ENCODE measurements at places on chromosomes 7 and 10.
A peak's percentile ranks its signal among the peaks of the same experiment; 100 is the strongest.

GRCh38 chr7:56811081-56811480 lies 321.2 kb downstream of the ZNF479 start:
- DNase-seq = no peak

- no peak for DNase-seq
These were observed 11.3 kb upstream of the TRPV6 start for GRCh38 chr7:142896741-142897379.

DNA sequence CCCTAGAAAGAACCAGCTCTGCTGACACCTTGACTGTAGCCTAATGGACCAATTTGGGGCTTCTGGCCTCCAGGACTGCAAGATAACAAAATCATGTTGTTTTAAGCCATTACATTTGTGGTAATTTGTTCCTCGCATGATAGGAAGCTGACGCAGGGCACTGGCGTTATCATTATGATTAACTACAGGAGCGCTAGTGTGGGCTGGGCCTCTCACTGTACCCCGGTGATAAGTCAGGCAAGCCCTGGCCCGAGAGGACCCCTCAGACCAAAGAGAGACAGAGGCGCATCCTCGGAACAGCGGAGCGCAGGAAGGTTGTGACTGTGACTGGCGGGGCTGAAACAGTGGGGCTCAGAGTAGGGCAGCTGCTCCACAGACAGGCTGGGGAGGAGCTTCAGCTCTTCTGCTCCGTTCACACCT lies 150.3 kb upstream of the CHST15 start:
- DNase-seq = no peak

- DNase-seq = no peak
These were observed 51.9 kb downstream of the ASZ1 start for GRCh38 chr7:117375380-117375779.

GRCh38 chr7:5525271-5526099 lies 101.9 kb upstream of the TNRC18 start:
- DNase-seq = peak; percentile 15

- no peak for DNase-seq
These were observed 27.4 kb downstream of the COL1A2 start for GRCh38 chr7:94422136-94422535.

GRCh38 chr7:134284011-134284410 lies 32.7 kb downstream of the SLC35B4 start:
- DNase-seq = no peak

DNA sequence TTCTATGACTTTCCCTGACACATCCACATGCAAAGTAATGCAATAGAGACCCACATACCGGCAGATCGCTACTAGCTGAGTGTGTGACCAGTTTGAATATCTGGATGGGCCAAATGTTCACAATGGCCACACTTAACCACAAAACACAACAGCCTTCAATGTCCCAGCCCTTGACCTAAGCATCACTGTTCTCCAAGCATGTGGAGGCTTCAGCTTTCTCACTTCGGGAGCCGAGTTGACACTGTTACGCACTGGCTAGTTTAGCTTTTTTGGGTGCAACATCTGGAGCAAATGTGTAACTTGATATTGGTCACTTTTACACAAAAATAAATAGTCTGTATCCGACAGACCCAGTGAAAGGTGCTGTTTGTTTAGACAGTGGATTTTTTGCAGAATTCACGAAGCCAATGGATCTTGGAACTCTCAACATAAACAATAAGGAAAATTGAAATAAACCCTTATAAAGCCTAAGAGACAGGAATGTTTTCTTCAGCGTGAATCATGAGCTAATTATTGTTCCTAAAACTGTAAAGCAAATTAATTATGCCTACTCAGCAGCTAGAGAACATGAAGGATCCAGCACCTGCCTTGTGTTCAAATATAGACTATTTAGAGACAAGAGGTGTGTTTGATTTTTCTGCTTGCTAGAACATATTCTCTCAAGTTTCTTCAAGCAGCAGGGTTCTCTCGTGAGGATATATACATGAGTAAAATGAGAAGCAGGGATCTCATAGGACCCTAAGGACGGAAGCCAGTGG lies 117.6 kb upstream of the JCAD start:
- DNase-seq = no peak

- DNase-seq = no peak
These were observed 28.8 kb upstream of the GNAI1 start for GRCh38 chr7:80105701-80106408.

DNA sequence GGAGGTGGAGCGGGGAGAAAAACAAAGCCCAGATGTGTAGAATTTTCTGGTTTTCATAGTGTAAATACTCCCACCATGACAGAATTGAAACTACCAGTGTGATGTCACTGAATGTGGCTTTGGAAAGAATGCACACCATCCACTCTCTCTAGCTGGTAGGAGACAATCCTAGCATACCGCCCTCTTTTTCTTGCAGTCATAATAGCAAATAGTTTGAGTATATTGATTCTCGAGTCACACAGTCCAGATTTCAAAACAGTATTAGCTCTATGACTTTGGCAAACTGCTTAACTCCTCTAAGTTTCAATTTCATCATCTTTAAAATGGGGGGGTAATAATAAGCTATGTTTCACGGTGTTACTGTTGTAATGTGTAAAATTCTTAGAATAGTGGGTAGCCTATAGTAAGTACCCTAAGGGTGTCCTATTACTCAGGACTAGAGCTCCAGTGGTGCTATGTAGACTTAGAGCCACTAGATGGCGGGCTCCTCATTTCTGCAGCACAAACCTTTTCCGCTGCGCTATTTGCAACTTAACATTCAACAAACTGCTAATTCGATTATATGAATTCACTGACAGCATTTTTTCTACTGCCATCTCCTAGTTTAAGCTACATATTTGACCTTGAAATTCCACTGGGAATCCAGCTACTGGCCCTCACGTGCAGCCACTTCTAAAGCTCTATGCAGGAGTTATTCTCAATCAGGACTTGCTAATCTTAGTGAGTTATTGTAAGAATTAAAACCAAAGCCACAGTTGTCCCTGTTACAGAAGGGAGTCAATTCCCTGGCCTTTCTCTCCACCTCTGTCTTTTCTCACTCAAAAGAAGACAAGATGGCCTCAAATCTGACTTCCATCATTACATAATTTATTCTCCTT lies 18.7 kb downstream of the TAS2R40 start:
- peak; percentile 78 for DNase-seq

DNA sequence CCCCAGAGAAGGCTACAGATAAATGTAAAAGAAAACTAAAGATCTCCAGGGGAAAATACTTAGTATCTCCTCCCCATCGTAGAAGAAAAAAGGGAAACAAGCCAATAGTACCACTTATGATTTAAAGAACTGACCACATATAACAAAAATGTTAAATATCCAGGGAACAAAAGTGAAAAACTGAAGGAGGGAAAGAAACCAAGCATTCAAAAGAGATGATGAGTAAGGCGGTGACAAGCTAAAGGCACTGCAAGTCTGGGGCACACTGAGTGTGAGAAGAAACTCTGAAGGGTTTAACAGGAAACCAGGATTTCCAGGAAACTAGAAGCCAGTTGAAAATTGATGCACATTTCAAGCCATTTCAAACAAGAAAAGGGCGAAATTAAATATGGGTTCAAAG lies 226.3 kb downstream of the AHR start:
- no peak for DNase-seq
